Activated naive CD4-positive, alpha-beta T cell treated with Interleukin-2 at 50 U/mL for 16 hours (primary cell): ENCODE measurements at places on chromosomes 7 and 10.

DNA sequence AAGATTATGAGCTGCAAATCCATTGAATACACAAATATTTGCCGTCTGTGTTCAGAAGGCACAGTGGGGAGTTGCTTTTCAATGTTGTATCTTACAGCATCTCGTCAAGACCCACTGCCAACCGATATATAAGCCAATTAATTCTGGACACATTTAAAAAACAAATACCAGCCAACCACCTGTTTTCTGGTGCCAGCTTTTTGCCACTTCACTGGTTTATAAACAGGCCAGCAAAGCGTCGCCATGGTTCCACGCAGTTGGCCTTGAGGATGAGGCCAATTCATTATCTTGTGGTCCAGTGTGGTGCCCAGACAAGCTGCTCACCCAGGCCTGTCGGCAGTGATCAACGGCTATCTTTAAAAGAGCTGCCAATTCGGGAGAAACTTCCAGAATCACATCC, 321.0 kb downstream of the TCERG1L start:
- DNase-seq = no peak

DNA sequence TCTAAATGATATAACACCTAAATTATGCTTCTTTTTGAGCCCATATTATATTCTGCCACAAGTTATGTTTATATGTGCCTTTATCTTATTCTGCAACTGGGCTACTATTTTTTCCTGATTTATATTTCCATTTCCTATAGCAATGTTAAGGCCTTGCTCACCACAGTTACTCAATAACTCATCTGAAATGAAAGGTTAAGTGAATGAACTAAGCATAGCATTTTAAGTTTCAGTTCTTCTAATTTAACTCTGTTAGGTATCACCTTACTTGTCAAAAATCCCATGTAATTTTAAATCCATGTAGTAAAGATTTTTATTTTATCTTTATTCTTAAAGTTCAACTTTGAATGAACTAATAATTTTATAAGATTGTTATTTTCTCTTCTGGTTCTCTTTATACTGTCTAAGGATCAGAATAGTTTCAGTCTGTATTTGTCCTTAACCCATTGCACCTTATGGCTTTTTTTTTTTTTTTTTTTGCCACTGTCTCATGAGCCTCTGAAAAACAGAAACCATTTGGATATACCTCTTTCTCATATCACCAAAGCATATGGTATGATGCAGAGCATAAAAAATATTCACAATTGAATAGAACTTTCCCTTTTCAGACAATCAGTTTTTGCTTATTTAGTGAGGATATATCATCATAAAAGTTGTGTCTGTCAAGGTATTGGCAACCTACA, 301.8 kb upstream of the ZWINT start:
- DNase-seq = no peak

DNA sequence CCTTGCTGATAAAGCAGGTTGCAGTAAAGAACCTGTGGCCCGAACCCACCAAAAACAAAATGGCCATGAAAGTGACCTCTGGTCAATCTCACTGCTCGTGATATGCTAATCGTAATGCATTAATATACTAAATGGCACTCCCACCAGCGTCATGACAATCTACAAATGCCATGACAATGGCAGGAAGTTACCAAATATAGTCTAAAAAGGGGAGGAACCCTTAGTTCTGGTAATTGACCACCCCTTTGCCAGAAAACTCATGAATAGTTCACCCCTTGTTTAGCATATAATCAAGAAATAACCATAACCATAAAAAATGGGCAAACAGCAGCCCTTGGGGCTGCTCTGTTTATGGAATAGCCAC, 1139.4 kb upstream of the LRRN3 start:
- DNase-seq = no peak

- DNase-seq = no peak
Observed at GRCh38 chr10:60532696-60533468, 143.2 kb upstream of the ANK3 start.

- no peak for DNase-seq
Observed at GRCh38 chr10:131554821-131555220, 243.3 kb upstream of the TCERG1L start.

- no peak for DNase-seq
Observed at GRCh38 chr10:119273413-119273812, 66.0 kb downstream of the GRK5 start.

DNA sequence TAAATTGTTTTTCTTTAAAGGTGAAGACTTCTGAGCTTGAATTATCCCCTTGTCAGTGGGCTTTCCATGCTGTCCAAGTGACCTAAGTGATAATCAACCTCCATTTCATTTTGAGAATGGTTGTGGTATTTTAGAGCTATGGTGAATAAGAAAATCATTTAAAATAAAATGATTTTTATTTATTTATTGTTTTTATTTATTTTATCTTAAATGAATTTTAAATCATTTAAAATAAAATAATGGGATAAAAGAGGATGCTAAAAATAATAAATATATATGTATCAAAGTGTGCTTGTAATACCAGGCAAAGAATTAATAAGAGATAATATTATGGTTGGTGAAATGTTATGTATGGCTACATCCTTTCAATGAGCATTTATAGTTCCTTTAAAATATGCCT, 24.5 kb downstream of the CAV1 start:
- DNase-seq = no peak

DNA sequence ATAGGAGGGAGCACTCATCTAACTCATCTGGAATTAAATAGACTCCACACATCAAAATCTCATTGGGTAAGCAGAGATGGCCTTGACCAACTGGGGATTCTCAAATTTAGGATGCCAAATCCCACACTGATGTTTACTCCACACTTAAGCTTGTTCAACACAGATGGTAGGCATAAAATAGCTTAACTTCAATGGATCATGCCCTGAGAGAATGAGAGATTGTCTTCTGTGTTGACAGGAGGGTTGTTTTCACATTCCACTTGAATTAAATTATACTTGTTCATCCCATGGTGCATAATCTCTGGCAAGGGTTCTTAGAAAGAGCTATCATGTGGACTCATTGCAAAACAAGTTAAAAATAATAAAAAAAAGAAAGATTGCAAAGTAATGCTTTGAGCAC, 391.4 kb downstream of the PLXDC2 start:
- DNase-seq = no peak

- no peak for DNase-seq
Observed at GRCh38 chr10:69629519-69629896, 539 bp upstream of the FAM241B start.

DNA sequence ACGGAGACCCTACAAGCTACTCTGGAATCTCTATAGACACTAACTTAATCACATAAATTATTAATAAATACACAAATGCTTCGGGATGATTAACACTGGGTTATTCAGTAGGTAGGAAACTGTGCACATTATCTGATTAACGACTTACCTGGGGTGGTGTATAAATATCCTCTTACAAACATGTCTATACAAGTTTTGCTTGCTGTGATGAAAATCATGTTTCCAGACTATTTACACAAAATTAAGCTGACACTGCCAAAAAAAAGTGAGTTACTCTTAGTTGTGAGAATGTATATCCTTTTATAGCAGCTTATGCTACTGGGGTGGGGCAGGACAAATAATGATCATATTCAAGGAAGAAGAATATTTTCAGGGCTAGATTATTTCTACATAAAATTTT, 314.6 kb downstream of the C7orf25 start:
- DNase-seq = no peak

DNA sequence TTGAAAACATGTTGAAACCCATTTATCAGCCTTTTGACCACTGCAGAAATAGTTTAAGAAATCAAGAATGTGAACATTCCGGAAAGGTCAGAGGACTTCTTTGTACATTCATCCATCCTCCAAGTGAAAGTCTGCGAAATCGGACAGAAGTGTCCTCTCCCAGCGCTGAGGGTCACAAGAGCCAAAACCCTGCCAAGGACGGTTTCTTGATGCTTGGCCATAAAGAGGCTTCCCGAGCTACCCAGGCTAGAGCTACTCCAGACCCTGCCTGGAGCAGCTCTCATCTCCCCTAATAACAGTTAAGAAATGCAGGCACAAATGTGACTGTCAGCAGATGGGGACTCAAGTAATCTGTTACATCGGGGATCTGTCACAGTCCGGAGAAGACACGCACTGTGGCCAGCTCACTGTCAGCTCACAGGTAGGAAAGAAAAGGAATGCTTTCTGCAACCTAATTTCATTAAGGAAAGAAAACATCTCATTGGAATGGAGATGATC, 4.5 kb upstream of the CYTH3 start:
- no peak for DNase-seq

DNA sequence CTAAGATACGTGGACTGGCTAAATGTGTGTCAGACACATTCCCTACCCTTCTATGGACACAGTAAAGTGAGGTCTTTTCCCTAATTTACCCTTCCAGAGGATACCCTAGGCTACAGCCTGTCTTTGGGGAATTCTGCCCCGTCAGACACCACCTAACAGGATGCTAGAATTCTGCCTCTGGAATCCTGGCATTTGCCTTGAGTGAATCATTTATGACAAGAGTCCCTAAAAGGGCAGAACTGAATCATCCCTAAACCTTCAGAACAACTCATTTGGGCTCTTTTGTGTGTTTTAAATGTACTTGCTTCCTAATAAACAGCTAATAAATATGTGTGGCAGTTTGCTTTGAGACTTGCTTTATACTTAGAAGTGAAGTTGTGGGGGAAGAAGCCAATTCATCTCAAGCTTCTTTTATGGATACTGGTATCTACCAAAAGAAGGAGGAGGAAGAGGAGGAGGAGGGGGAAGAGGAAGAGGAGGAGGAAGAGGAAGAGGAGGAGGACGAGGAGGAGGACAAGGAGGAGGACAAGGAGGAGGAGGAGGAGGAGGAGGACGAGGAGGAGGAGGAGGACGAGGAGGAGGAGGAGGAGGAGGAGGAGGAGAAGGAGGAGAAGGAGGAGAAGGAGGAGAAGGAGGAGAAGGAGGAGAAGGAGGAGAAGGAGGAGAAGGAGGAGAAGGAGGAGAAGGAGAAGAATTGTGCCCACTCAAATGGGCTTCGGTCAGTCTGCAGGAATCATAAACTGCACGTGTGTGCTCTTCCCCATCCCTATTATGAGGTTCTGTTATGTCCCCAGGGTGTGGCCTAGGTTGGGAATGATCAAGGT, 27.1 kb downstream of the PARP12 start:
- no peak for DNase-seq

GRCh38 chr7:29968683-29969395, 20.8 kb downstream of the SCRN1 start:
- DNase-seq = no peak

- DNase-seq = no peak
Observed at GRCh38 chr10:1102831-1103230, 46.6 kb downstream of the WDR37 start.

DNA sequence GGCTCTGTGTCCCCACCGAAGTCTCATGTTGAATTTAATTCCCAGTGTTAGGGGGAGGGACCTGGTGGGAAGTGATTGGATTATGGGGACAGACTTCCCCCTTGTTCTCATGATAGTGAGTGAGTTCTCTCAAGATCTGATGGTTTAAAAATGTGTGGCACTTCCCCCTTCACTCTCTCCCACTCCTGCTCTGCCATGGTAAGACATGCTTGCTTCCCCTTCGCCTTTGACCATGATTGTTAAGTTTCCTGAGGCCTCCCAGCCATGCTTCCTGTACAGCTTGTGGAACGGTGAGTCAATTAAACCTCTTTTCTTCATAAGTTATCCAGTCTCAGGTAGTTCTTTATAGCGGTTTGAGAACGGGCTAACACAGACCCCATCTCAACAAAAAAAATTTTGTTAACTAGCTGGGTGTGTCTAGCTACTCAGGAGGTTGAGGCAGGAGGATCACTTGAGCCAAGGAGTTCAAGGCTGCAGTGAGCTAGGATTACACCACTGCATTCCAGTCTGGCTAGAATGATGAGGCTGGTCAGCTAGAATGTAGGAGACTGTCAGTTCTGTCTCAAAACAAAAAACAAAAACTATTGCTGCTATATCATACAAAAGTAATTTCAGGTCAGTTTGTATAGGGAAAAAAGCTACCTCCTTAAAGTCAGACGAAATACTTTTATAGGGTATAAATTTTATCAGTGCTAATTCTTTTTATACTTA, 57.7 kb downstream of the ATAD1 start:
- no peak for DNase-seq

DNA sequence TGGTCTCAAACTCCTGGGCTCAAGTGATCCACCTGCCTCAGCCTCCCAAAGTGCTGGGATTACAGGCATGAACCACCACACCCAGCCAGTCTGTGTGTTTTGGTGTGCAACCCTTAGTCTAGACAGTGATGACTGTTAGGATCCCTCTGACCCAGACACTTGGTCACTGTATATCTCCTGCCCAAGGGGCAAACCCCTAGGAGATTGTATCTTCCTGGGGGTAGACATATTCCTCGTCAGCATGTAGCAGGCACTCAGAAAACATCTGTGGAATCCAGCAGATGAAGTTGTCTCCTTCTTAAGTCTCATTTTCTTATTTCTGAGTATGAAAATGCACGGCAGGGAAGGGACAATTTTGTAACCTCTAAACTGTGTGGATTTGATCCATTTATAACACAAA, 292.5 kb downstream of the GFRA1 start:
- DNase-seq = no peak

DNA sequence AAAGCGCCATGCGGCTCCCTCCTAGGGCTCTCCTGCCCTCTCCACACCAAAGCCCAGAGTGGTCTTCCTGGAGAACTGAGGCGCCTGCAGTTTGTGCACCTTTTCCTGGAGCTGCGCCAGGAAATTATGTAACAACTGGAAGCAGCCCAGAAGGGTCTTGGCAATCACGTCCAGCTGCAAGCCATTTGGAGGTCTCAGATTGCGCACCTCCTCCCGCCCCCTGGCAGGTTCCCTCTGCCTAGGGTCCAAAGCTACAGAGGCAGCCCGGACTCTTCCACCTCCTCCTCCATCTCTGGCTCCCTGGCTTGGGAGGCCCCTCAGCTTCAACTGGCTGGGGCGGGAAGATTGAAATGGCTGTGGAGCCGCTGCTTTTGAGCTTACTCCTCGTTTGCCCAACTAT, 34.0 kb upstream of the SFTPD start:
- no peak for DNase-seq

DNA sequence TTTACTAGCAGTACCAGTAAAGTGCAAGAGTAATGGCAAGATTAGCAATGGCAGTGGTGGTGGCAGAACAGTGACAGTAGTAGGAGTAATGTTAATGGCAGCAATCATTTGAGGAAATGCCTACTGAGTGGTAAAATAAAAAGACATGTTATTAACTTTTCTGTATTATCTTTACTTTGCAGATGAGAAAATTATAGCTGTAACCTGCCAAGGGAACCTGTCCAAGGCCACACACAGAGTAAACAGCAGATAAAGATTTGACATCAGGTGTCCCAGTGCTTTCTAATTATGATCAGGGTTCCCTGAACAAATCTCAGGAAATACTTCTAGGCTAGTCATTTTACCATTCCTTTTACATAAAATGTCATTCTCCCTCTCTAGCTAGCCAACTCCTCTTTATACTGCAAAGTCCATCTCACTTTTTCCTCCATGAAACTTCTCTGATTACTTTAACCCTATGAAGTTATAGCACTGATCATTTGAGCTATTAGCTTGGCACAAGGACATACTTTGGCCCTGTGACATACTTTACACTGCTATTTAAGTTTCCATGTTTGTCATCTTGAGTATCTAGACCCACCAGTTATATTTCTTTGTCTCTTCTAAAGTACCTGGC, 219.1 kb downstream of the TAX1BP1 start:
- DNase-seq = no peak
